Omental fat pad (tissue), 4 donors: ENCODE measurements at places on chromosomes 4 and X. TPM values are rescaled to one million over a fixed set of nuclear protein-coding genes. Genes with fewer than 3 reads are reported as not detected.

DNA sequence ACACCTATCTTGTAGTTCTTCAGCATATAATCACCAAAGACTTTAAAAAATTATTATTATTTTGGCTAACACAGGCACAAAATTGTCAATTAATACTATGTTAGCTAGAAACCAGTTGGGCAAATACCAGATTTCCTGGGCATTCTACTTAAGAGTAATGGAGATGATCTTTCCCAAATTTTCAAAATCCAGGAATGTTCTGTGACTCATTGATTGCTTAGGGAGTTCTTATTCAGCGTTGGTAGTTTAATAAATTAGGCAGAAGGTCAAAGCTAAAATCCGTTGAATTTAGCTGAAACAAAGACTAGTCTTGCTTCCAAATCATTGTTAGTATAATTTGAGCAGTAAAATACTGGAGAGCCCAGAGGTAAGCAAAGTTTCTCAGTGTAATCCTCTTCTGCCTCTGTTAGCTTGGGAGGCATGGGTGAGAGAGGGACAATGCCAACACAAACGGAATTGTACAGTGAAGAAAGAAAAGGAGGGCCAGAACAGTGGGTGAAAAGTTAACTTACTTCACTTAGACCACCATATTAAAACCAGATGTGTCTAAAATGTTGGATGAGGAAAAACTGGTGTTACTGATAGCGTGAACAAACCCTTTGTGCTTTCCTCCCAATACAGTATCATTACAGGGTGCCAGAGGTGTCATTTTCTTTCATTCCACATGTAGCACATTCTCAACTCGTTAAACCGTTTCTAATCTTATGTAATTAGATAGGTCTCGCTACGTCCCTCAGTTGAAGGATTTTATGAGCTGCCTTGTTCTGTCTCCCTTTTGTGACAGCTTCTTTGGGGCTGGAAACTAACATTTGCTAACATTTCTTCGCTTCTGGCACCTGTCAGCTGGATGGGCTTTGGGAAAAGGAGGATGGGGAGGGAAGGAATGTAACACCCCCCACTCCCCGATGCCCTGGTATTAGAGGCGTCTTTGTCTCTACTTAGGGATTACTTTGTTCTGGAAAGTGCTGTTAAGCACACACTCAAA lies 87.4 kb upstream of the CITED1 start:
- no peak for DNase-seq

GRCh38 chr4:172344308-172344938 lies 531.2 kb downstream of the GALNTL6 start:
- no peak for DNase-seq

DNA sequence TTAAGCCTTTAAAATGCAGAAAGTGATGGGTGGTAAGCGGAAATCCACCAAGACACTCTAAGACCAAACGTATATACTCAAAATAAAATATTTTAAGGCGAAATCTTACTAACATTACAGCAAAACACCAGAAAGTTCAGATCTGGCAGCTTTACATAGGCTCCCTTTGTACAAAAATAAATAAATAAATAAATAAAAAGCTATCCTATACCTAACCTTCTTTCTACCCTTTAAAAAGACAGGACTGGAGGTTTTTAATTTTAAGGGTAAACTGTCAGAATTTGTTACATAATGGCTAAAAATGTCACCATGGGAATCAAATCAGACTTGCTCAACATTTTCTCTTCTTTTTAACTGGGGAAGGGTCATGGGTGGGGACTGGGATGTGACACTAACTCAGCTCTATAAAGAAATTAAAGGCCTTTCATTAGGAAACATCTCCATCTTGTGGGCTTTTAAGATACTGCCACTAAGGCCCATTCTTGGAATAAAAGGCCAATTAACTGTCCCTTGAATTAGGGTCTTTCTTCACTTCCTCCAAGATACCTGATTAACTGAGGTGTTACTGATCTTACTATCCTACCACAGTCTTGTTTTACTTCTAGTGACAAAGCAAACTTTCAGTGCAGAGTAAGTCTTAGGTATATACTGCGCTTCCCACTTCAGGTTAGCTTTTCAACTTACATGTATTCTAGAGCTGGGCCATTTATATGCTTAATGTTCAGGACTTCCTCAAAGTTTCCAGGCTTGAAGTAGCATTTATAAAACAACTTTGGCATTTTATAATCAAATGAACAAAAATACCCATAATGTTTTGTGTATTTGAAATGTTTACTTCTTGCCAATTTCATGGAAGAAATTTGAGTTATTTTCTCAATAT lies 13.3 kb downstream of the HNRNPD start:
- DNase-seq = no peak

DNA sequence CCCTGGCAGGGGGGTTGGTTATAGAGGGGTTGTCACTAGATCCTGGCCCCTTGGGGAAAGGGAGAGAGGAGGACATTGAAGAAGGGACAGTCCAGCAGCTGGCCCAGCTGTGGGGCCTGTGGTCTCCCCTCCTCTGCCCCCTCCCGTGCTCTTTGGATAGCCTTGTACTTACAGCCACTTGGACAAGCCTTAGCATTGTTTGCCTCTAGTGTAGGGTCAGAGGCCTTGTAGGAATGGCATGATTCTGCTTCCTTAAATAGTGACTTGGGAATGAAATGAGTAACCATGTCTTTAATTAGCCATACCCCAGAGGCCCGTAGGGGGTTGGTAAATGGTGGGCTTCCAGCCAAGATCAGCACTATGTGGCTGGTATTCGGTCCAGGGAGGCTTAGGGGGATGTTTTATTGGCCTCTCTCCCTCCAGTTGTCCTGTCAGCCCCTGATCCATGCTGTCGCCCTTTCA lies 230.6 kb downstream of the PTTG2 start:
- DNase-seq = no peak

DKK2 gene
- 1.3 TPM for total RNA-seq

- no peak for DNase-seq
These were observed 54.2 kb downstream of the TMA16 start for GRCh38 chr4:163548481-163549243.

- no peak for DNase-seq
These were observed 396.6 kb downstream of the MAPK10 start for GRCh38 chr4:85963231-85963630.
